ENCODE measurements at places on chromosomes 3 and 15.

DNA sequence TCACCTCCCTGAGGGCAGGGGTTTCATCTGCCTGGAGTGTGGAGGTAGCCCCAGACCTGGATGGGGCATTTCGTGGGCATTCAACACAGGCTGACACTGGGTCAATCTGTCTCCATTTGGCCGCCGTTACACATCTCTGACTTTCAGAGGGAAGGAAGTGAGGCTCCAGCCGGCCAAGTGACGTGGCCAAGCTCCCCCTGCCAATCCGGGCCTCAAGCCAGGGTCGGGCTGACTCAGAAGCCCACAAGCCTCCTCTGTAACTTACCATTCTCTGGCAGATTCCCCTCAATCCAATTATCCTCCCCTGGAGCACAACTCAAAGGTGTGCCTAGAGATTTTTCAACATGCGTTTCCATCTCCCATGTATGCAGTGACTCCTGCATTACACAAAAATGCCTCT lies 227.6 kb downstream of the KLF13 start:
- no peak for DNase-seq

GRCh38 chr15:58882243-58882642 lies 51.2 kb downstream of the SLTM start:
- DNase-seq: no peak

- DNase-seq: no peak
Observed at GRCh38 chr15:36643551-36643950, 64.1 kb downstream of the CDIN1 start.

DNA sequence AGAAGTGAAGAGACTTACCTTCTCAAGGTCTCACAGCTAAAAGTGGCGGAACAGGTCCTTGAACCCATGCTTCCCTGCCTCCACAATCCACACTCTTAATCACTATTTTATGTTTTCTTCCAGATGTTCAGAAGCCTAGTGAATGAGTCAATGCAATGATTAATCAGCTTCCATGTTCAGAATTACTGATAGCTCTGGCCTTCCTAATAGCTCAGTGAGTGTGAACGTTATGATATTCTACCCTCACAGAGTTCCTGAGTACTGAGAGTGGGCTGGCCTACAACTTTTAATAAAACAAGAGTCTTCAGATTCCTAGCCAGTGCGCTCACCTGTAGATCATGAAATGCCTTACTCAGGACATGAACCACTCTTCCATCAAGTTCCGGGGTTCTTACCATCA lies 443.0 kb upstream of the ADAMTS9 start:
- no peak for DNase-seq

GRCh38 chr15:69013726-69014406 lies 629 bp upstream of the NOX5 start:
- no peak for DNase-seq
